Prostate gland (tissue), 2 donors: ENCODE measurements at places on chromosomes 3 and 15.

- no peaks in the 10 kb centered on the region for H3K4me1 ChIP-seq
- H3K4me3 ChIP-seq, result no peak overlapping the region
- no peak for DNase-seq
- no peaks in the 10 kb centered on the region for H3K36me3 ChIP-seq
- H3K27ac ChIP-seq, result no peak overlapping the region
Observed at GRCh38 chr3:43852066-43852465, 161.3 kb downstream of the ABHD5 start.

- DNase-seq, result no peak
- H3K27me3 ChIP-seq, result no peaks in the 10 kb centered on the region
- no peaks in the 10 kb centered on the region for H3K4me1 ChIP-seq
- H3K36me3 ChIP-seq, result no peaks in the 10 kb centered on the region
- no peak overlapping the region for H3K4me3 ChIP-seq
- H3K27ac ChIP-seq, result no peak overlapping the region
Observed at GRCh38 chr3:151196434-151196833, 6.6 kb downstream of the GPR171 start.

DNA sequence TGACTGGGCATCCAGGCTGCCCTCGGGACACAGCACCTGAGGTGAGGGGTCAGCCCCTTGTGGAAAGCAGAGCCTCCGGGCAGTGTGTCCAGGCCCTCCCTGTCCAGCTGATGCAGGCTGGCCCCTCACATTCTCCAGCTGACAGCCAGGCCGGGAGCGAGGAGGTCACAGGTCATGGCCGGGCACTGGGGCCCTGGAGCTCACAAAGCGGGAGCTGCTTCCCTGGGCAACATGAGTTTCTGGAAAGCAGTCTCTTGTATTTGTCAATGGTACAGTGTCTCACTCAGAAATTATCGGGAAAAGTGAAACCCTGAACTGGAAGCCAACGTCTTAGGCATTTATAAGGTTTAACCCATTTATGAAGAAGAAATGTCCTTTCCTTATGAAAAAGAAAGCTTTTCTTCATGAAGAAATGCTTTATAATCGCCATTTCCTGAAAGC is 118.5 kb downstream of the OPA1 start:
- DNase-seq, result no peak
- no peaks in the 10 kb centered on the region for H3K27me3 ChIP-seq
- no peak overlapping the region for H3K4me3 ChIP-seq
- H3K27ac ChIP-seq, result peak overlapping the region; percentile 72

DNA sequence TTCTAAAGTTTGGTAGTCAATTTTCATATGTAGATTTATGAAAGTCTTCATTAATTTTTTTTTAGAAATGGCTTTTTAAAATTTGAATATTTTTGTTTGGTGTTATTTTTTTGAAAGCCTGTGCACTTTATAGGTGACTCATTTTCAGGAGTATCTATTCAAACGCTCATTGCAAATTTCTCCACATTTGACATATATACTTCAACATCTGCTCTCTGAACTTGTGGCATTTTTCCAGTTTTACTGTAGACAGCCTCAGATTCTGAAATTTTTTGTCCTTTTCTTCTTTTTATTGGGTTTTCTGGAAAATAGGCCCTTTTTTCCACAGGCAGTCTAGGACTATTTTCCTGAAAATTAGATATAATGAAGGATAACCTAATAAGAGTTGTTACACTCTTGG is 396.6 kb downstream of the RBMS3 start:
- H3K27me3 ChIP-seq, result no peaks in the 10 kb centered on the region
- H3K4me3 ChIP-seq, result no peak overlapping the region
- no peak for DNase-seq
- H3K4me1 ChIP-seq, result no peaks in the 10 kb centered on the region
- no peak overlapping the region for H3K27ac ChIP-seq
- H3K36me3 ChIP-seq, result no peaks in the 10 kb centered on the region

DNA sequence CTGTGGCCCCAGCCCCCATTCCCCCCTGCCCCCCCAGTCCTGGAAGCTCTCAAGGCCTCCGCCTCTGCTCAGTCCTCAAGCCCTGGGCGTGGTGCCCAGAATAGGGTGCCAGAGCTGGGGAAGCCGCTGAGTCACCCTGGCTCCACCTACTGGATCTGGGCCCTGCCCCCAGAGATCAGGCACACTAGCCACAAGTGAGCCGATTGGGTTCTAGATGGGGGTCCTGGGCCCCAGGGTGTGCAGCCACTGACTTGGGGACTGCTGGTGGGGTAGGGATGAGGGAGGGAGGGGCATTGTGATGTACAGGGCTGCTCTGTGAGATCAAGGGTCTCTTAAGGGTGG is 5.7 kb downstream of the EIF4G1 start:
- H3K36me3 ChIP-seq, result peaks cover 42% of the 10 kb centered on the region
- H3K4me1 ChIP-seq, result peaks cover 25% of the 10 kb centered on the region
- peak overlapping the region; percentile 31 for H3K4me3 ChIP-seq
- H3K27me3 ChIP-seq, result no peaks in the 10 kb centered on the region
- peak overlapping the region; percentile 93 for H3K27ac ChIP-seq
- peak; percentile 98 for DNase-seq

DNA sequence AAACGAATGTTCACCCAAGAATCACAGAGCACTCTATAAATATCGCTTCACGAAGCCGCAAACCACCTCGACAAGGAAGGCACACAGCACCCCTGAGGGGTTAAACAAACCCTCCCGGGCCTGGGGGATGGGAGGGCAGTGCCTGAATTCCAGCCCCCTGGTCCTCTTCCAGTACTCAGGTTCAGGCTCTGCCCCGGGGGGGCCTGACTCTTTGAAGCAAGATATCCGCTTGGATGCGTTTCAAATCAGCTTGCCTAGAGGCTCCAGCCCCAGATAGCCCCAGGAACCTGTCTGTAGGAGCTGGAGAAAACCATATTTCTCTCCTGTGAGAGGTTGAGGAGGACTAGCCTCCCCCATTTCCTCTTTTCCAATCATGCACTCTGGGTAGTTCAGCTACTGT is 194.7 kb downstream of the WNT5A start:
- H3K27ac ChIP-seq, result no peak overlapping the region
- no peak for DNase-seq
- peaks cover 8% of the 10 kb centered on the region for H3K4me1 ChIP-seq
- H3K36me3 ChIP-seq, result no peaks in the 10 kb centered on the region

DNA sequence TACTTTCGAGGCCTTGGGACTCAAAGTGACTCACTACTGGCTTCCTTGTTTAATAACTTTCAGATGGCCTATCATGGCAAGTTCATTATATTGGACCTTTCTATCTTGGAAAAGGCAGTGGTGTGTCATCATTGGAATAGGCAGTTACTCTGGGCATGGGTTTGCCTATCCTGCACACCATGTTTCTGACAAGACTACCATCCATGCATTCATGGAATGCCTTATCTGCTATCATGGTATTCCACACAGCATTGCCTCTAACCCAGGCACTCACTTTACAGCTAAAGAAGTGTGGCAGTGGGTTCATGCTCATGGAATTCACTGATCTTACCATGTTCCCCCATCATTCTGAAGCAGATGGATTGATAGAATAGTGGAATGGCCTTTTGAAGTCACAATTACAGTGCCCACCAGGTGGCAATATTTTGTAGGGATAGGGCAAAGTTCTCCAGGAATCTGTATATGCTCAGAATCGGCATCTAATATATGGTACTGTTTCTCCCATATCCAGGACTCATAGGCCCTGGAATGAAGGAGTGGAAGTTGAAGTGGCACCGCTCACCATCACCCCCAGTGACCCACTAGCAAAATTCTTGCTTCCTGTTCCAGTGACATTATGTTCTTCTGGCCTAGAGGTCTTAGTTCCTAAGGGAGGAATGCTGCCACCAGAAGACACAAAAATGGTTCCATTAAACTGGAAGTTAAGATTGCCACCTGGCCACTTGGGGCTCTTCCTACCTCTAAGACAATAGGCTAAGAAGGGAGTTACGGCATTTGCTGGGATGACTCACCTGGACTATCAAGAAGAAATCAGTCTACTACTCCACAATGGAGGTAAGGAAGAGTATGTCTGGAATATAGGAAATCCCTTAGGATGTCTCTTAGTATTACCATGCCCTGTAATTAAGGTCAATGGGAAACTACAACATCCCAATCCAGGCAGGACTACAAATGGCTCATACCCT is 1161.4 kb downstream of the SI start:
- H3K4me1 ChIP-seq, result no peaks in the 10 kb centered on the region
- DNase-seq, result no peak
- no peak overlapping the region for H3K27ac ChIP-seq
- no peaks in the 10 kb centered on the region for H3K36me3 ChIP-seq
- H3K4me3 ChIP-seq, result no peak overlapping the region

DNA sequence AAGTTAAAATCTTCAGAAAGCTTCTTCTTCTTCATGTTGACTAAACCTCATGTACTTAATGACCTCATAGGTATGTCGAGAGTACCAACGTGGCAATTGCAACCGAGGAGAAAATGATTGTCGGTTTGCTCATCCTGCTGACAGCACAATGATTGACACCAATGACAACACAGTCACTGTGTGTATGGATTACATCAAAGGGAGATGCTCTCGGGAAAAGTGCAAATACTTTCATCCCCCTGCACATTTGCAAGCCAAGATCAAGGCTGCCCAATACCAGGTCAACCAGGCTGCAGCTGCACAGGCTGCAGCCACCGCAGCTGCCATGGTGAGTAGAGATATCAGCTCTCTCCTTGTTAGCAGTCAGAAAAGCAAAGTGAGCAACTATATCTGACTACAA is 176.5 kb downstream of the MBNL1 start:
- H3K36me3 ChIP-seq, result no peaks in the 10 kb centered on the region
- no peak for DNase-seq
- no peaks in the 10 kb centered on the region for H3K4me1 ChIP-seq
- H3K27me3 ChIP-seq, result no peaks in the 10 kb centered on the region

DNA sequence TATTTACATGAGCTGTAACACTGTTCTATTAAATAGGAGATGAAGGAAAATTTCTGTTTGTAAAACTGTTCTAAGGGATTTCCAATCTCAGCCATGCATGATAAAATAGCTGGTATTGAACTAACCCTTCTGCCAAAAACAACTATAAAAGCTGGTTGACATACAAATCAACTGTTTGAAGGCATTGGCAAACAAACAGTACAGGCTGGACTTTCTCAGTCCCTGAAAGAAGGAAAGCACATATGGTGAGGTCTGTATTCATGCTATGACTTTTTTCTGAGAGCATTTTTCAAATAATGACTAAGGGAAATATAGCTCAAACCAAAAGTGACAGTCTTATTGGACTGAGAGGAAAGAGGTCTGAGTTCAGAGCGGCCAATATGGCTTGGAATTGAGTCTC is 117.0 kb upstream of the CCDC54 start:
- peak overlapping the region; percentile 40 for H3K27ac ChIP-seq
- no peak overlapping the region for H3K4me3 ChIP-seq
- no peaks in the 10 kb centered on the region for H3K36me3 ChIP-seq
- no peaks in the 10 kb centered on the region for H3K27me3 ChIP-seq

DNA sequence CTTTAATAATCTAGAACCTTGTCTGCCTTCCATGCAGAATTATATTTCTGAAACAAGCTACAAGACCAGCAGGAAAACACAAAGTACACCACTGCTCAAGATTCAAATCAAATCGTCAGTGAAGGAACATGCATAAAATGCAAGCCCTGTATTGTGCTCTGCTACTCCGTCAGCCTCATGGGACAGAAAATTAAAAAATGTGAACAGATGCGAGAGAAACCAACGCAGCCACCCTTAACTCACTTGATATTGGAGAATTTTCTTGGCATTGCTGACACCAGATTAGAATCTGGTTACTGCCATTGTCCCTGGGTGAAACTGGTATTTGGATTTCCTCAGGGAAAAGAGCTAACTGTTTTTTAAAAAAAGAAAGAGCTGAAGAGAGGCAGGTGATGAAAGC is 23.6 kb downstream of the ANXA2 start:
- no peak for DNase-seq
- H3K36me3 ChIP-seq, result peaks cover 2% of the 10 kb centered on the region
- no peak overlapping the region for H3K4me3 ChIP-seq
- peak overlapping the region; percentile 79 for H3K27ac ChIP-seq
- H3K4me1 ChIP-seq, result peaks cover 41% of the 10 kb centered on the region

DNA sequence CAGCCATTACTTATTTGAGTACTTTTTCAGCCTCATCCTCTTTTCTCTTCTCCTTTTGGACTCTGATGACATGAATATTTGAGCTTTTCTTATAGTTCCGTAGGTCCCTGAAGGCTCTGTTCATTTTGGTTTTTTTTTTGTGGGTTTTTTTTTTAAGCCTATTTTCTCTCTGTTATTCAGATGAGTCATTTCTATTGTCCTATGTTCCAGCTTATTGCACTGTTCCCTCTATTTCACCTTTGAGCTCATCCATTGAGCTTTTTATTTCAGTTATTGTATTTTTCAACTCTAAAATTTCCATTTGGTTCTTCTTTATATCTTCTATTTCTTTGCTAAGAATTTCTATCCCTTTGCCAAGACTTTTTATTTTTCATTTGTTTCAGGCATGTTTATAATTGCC is 7.2 kb upstream of the MGLL start:
- no peak overlapping the region for H3K27ac ChIP-seq
- H3K4me3 ChIP-seq, result no peak overlapping the region
- no peaks in the 10 kb centered on the region for H3K27me3 ChIP-seq

DNA sequence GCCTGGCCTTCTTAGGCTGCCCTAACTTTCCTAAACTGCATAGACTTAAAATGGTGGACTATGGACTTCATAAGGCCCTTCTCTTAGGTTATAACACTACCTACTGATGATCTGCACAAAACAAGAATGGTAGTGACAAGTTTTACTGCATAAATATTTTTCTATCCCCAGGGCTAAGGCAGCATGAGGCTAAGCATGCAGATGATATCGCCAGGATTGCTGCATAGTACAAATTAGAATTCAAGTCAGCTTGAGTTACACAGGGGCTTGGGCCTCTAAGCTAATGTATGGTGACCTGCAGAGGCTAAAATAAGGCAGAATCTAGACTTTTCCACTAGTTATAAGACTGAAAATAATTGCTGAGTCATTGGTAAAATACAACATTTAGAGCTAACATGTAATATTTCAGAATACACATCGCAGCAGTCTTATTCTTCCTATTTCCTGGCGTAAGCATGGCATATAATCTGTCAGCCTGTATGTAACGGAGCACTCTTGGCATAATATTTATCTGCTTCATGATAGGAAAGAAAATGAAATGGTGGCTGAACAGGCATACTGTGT is 15.3 kb upstream of the RBMS3 start:
- H3K36me3 ChIP-seq, result no peaks in the 10 kb centered on the region
- no peaks in the 10 kb centered on the region for H3K4me1 ChIP-seq
- H3K27ac ChIP-seq, result no peak overlapping the region
- H3K4me3 ChIP-seq, result no peak overlapping the region

DNA sequence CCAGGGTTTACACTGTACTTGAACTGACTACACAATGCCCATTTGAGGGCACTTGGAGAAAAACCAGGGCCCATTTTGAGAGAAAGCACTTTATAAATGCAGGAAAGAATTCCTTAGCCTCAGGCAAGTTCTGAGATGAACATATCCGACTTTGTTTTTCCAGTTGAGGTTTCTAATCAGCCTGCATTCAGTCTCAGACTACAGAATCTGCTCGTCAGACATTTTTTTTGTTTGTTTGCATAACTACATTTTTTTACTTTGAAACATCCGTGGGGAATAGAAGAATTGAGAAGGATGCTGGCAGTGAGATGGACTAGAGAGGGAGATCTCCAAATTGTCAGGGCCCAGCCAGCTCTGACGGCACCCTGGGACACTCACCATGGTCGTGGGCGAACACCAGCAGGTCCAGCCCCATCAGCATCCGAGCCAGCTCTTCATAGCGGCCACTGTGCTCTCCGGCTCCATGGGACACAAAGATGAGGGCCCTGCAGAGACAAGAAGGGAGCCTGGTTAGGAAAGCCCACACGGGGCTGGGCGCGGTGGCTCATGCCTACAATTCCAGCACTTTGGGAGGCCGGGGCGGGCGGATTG is 40.8 kb downstream of the MGLL start:
- peaks cover 4% of the 10 kb centered on the region for H3K4me1 ChIP-seq
- no peaks in the 10 kb centered on the region for H3K27me3 ChIP-seq
- H3K4me3 ChIP-seq, result no peak overlapping the region
- H3K36me3 ChIP-seq, result no peaks in the 10 kb centered on the region
- no peak for DNase-seq
